ENCODE measurements at places on chromosomes 5 and 9.

GRCh38 chr5:60812426-60812825, 31.6 kb downstream of the ELOVL7 start:
- DNase-seq = no peak

DNA sequence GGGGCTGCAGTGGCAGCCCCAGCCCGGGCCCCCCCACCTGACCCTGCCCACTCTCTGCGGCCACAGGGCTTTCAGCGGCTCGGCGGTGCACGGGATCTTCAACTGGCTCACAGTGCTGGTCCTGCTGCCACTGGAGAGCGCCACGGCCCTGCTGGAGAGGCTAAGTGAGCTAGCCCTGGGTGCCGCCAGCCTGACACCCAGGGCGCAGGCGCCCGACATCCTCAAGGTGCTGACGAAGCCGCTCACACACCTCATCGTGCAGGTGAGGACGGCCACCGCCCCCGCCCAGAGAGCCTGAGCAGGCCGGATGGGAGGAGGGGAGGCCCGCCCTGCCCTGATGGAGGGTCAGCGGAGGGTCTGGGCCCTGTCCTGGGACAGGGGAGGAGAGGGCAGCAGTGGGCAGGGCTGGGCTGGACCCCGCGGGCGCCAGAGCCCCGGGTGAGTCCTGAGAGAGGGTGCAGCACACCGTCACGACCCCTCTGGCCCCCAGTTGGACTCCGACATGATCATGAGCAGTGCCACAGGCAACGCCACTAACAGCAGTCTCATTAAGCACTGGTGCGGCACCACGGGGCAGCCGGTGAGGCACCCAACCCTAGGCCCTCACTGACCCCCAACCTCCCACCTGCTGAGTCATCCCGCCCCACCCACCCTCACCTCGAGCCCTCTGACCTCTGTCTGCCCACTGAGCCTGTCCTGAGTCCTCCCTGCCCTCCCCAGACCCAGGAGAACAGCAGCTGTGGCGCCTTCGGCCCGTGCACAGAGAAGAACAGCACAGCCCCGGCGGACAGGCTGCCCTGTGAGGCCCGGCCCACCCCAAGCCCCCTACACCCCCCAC, 2.7 kb downstream of the SLC34A3 start:
- DNase-seq = no peak

GRCh38 chr5:157464519-157465171, 4.6 kb downstream of the NIPAL4 start:
- peak; percentile 13 for DNase-seq

- no peak for DNase-seq
Measured at GRCh38 chr9:78115073-78115472, 83.5 kb upstream of the GNAQ start.

DNA sequence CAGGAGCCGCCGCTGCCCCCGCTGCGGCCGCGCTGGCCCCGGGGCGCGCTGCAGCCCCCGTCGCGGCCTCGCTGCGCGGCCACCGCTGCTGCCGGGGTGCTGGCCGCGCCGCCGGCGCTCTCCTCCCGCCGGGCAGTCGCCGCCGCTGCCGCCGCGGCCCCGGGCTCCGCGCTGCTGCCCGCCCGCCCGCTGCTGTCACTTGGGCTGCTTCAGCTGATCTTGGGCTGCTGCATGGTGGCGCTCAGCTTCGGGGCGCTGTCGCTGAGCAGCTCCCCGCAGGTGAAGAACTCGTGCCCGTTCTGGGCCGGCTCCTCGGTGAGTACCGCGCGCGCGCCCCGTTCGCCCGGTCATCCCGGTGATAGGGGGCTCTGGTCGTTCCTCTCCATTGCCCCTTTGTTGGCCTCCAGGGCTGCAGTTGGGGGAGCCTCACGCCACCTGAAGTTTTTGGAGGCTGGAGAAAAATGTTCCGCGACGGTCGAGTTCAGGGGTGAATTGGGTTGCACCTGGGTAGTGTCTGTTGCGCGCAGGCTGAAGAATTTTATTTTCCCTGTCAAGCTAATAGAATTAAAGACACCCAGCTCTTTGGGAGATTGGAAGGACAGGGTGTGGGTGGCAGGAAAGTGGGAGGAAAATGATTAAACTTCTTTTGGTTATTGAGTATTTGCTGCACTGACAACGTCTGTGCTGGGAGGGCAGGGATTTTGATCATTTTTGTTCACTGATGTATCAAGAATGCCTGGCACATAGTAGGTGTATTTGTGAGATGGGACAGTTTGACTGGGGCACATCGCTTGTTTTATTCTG, 596 bp downstream of the ENTREP1 start:
- no peak for DNase-seq

DNA sequence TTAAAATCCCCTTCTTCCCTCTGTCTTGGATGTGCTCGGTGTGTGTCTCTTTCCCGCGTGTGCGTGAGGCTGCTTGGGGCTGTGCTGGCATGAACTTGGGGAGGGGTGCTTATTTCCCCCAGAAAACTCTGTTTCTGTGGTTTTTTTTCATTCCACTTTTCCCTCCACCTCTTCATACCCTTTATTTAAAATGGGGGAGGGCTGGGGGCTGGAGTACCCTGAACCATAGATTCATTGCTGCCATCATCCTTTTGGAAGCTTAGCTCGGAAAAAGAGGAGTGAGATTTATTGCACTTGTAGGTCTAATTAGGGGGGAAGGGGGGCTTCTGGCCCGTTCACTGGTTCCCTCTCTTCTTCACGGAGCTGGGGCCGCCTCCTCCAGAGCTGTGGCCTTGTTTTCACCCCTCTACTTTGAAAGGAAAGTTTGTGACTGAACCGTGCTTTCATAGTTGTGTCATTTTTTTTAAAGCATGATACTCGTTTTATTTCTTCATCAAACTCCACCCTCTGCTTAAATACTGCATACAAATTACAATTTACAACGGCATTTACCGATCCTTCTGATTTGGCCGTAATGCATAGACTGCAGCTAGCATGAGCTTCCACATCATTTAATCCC, 2.9 kb downstream of the NR2F1 start:
- no peak for DNase-seq

All from activated CD4-positive, alpha-beta T cell treated with anti-CD3 and anti-CD28 coated beads, Interleukin-2, amount 50 U/mL, for 1 hour (primary cell).